ENCODE measurements at places on chromosomes 5 and 9.

DNA sequence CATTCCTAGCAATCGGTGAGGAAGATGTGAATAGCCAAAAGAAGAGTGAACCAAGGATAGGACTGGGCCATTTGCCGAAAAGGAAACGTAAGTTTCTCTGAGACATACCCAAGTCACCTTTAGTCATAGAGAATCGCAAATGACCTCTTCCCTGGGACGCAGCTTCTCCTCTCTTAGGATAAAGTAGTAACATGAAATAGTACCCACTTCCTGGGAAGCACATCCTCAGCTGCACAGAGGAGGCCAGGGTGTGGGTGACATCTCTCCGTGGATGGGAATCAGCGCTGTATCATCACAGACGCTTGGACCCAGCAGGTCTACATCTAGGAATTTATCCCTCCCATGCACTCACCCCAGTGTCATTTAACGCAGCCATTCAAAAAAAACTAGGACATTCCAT, 120.9 kb upstream of the PHYKPL start:
- DNase-seq, result no peak

- DNase-seq, result no peak
Observed at GRCh38 chr5:150530423-150530822, 22.5 kb downstream of the NDST1 start.

GRCh38 chr9:116483622-116484491, 203.2 kb upstream of the TRIM32 start:
- no peak for DNase-seq

GRCh38 chr5:142235050-142235797, 89.6 kb downstream of the SPRY4 start:
- no peak for DNase-seq

DNA sequence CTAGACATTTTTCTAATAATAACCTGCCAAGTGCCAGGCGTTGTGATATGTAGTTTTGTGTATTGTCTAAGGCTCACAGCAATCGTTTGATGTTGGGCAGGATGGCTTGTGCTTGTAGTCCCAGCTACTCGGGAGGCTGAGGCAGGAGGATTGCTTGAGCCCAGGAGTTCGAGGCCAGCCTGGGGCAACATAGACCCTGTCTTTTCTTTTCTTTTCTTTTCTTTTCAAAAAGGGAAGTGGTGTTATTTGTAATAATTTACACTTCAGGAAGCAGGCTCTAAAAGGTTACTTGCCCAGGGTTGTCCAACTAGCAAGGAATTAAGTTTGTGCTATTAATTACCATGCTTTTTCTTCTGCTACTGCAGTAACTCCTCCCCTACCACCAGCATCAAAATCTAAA, 3.2 kb downstream of the ZNF131 start:
- DNase-seq, result no peak

- DNase-seq, result no peak
Observed at GRCh38 chr5:124880903-124881697, 134.7 kb upstream of the ZNF608 start.

GRCh38 chr5:72673623-72674022, 142.8 kb upstream of the TNPO1 start:
- DNase-seq, result no peak

DNA sequence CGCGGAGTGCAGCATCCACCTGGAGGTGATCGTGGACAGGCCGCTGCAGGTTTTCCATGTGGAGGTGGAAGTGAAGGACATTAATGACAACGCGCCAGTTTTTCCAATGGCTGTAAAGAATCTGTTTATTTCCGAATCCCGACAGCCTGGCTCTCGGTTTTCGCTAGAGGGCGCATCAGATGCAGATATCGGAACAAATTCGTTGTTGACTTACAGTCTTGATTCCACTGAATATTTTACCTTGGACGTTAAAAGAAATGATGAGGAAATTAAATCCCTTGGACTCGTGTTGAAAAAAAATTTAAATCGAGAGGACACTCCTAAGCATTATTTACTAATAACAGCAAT, 611 bp downstream of the PCDHA3 start:
- DNase-seq, result no peak

DNA sequence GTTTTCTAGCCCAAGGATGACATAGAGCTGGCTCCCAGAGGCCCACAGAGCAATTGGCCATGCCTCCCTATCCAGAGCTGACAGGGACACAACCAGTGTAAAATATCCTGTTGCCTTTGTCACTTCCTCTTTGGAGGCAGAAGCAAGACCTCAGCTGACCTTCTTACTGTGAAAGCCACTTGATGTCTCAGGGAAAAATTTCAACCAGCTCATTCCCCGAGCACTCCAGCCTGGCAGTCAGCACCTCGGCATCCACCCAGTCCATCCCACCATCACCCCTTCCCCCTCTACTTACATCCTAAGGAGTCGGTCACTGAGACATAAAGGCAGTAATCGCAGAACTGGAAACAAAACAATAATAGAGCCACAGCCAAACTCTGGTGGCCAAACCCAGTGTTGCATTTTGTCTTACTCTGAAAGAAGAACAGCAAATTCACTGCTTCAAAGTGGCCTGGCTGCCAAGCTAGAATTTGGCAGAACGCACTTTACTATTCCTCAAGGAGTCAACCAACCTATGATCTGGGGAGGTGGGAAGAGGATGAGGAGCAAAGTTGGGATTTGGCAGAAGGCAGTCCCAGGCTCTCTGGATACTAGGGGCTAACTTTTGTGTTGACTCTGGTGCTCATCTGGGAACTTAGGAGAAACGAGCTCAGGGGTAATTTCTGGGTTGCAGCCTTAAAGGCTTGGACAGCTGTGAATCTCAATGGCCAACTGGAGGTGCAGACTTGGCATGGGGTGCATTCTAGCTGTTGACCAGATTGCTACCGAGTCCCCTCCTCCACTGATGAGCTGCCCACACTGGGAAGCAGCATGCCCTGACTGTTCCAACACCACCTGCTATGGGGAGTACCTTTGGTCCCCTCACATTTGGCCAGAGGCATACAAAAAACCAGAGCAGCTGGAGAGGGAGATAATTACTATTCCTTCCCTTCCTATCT, 13.6 kb downstream of the NIPAL4 start:
- DNase-seq, result no peak

DNA sequence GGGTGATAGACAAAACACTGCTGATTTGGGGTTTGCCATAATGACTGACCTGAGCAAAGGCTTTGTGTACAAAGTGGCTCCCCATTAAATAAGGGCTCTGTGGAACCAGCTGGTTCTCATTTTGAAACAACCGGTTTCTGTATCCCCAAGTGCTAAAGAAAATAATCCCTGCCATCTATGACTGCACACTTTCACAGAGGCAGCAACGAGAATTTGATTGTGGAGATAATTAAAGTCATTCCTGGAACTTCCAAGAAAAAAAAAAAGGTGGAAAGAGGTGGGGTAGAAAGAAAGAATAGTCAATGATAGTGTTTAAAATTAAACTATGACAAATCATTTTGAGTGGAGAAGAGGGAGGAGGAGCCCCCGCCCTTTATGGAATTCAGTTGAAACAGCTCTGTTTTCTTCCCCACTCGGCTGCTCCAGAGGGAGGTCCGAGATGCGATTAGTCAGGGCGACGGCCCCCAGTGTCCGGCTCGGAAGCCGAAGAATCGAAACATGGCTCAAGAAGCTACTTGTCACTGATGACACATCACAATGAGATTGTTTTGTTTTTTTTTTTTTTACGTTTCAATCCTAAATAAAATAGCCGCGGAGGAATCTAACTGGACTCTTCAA, 38.4 kb downstream of the EBF1 start:
- DNase-seq, result no peak

- DNase-seq, result peak; percentile 65
Observed at GRCh38 chr5:139710319-139711066, 62.3 kb downstream of the CXXC5 start.

GRCh38 chr5:72402959-72403628, 82.9 kb downstream of the PTCD2 start:
- peak; percentile 37 for DNase-seq

DNA sequence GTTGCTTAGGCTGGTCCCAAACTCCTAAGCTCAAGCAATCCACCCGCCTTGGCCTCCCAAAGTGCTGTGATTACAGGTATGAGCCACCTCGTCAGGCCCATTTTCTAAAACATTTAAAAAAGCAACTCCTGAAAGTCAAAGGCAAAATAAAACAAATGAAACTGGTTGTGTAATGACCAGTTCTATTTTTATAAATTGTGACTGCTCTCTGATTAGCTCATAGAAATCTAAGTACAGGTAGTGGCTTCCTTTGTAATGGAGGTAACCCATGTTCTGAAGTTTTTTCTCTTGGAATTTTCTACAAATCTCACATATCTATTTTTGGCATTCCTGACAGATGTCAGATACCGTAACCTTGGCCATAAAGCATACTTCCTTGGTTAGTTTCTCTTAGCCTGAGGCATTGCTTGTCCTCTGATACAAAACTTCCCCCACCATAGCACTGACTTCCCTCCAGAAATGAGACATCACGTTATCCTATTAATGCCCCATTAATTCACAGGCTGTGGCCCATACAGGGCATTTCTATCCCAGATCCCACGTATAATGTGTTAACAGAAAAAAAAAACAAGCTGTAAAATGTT, 14.1 kb upstream of the AK3 start:
- no peak for DNase-seq

DNA sequence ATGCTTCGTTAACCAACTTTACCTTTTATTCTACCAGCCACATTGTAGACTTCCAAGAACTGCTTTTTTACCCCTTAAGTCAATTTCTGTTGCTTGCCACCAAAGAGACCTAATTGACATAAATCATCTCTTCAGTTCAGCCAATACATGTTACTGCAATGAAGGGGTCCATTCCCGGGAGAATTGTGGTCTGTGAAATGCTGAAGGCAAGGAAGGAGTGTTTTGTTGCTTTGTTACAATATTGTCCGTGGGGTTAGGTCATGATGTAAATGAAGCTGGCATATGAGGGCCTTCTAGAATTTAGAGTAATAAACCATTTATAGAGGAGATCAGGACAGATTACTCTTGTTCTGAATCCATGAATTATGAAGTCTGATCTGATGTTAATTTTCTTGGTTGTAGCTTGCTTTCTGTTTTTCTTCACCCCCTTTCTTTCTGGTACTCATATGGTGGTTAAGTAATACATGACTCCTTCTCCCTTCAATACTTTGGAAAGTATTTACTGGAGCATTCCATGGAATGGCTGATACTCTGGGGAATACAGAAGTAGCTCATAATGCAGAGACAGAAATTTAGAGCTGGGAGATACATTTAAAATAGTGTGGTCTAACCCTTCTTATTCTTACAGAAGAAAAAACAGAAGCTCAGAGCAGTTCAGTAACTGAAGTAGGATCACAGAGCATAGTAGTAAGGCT, 297.0 kb upstream of the CLINT1 start:
- DNase-seq, result no peak

GRCh38 chr9:113808391-113809358, 67.4 kb upstream of the ZNF618 start:
- no peak for DNase-seq

DNA sequence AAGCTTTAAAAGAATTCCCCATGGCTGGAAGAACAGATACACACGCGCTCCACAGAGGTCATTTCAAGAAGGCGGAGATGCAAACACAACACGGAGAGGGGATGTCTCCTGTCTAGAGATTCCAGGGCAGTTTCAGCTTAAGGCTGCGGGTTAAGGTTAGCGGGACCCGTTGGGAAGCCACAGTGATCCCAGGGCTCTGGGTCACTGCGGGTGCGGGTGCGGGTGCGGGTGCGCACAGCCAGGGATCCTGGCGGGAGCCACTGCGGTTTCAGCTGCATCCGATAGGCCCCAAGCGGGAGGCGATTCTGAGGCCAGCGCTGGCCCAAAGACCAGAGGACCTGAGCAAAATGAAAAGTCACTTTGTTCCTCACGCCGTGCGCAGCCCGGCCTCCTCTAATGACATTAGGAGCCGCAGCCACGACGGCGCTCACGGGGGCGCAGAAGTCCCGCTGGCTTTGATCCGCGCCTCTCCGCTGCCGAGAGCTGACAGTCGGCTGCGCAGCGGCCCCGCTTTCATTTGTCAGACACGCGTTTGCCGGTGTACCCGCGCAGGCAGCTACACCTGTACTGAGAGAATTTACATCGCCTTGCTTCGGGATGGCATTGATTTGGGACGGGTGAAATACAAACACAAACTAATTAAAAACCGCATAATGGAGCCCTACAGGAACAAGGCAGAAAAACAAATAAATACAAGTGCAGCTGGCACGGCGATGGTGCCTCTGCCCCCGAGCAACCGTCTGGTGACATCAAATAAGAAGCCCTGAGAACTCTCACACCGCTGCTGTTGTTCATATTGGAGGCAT, 5.3 kb upstream of the IRX1 start:
- DNase-seq, result no peak

GRCh38 chr5:56286015-56286884, 53.1 kb upstream of the ANKRD55 start:
- DNase-seq, result no peak

- DNase-seq, result no peak
Observed at GRCh38 chr5:53515988-53516387, 35.6 kb downstream of the FST start.

GRCh38 chr9:136925414-136926153, 19.0 kb downstream of the FBXW5 start:
- DNase-seq, result no peak

DNA sequence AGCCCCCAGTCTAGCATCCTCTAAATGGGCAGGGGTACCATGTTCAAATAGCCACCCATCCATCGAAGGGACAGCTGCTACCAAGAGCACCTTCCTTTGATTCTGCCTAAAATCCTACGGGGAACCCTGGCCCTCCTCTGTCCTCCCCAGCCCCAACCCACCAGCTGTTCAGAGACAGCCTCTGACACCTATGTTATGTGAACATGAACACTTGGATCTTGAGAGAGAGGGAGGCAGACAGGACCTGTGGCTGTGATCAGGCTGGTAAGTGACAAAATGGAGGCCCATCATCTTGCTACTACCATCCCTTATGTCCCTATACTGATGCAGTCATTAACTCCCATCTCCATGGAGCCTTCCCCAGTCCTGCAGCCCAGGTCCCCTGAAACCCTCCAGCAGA, 8.2 kb downstream of the SLC23A1 start:
- DNase-seq, result no peak

DNA sequence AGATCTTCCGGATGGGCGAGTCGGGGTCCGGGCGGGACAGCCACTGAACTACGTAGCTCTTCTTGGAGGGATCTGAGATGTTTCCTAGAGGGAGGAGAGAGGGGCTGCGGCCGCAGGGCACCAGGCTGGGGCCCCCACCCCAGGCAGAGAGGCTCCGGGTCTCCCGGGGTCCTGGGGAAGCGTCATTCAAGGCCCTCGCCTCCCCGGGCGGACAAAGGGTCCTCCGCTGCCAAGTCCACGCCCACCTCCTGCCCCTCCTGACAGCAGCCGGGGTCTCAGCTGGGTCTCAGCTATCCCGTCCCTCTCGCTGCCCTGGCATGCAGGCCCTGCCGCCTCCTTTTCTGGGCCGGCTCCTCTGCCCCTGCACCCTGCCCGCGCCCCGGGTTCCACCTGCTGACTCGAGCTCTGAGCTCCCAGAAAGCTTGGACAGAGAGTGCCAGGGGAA, 61.5 kb downstream of the ZNF354C start:
- no peak for DNase-seq

GRCh38 chr5:54852007-54852406, 133.4 kb downstream of the ESM1 start:
- DNase-seq, result no peak

- DNase-seq, result no peak
Observed at GRCh38 chr5:81820318-81820636, 69.4 kb upstream of the SSBP2 start.

GRCh38 chr9:88957526-88957925, 33.7 kb upstream of the S1PR3 start:
- no peak for DNase-seq

Measured in HT-29 (cell line).